Effector CD4-positive, alpha-beta T cell (primary cell): ENCODE measurements at places on chromosomes 6 and 20.

GRCh38 chr6:67560068-67560467 lies 1075.0 kb upstream of the ADGRB3 start:
- no peak for DNase-seq

GRCh38 chr6:73290435-73290834 lies 27.4 kb upstream of the KHDC1 start:
- no peak for DNase-seq

DNA sequence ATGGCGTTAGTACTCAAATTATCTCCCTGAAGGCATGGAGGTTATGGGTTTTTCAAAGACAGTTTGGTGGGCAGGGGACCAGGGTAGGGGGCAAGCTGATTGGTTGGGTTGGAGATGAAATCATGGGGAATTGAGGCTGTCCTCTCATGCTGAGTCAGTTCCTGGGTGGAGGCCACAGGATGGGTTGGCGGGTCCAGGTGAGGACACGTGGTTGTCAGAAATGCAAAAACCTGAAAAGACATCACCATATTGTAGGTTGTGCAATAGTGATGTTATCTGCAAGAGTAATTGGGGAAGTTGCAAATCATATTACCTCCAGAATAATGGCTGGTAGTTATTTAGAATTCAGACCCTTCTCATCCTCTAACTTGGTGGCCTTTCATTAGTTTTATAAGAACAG lies 30.1 kb downstream of the GPX6 start:
- DNase-seq, result no peak

GRCh38 chr20:14761903-14762302 lies 424.5 kb upstream of the FLRT3 start:
- DNase-seq, result no peak

DNA sequence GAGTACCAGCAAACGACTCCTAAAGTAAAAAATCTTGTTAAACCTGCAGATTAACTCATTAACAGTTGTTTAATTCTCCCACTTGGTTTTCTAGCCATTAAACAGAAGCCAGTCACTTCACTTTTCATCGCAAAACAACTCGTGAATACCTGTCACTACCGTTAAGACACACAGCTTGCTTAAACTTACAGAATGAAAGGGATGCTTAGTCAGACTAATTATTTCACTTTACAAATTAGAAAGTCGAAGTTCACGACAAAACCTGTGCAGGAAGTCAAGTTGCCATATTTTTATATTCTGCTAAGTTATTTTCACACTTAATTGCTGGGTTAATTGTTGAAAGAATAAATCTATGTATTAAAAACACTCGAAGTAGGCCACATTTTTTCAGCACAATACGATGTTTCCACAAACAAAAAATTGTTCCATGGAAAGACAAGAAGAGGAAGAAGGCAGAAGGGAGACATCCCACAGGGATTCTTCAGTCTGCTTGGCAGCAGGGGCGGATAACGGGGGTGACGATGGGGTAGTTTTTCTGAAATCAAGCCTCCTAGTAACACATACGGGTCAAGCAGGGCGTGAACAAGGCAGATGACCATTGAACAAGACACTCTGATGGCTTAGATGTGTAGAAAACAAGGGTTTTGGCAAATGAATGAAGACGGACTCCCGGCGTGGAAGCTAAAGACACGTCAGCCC lies 933 bp downstream of the SSR1 start:
- no peak for DNase-seq

DNA sequence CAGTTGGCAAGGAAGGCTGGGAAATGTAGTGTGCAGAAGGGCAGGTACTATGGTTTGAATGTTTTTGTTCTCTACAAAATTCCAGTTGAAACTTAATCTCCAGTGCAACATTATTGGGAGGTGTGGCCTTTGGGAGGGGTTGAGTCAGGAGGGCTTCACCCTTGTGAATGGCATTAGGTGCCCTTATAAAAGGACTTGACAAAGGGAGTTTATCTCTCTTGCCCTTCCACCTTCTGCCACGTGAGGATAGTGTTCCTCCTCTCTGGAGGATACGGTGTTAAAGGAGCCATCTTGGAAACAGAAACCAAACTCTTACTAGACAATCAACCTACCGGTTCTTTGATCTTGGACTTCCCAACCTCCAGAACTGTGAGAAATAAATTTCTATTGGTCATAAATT lies 82.2 kb upstream of the LRFN2 start:
- DNase-seq, result no peak

GRCh38 chr20:13213335-13213734 lies 7.7 kb upstream of the ISM1 start:
- no peak for DNase-seq

- no peak for DNase-seq
Measured at GRCh38 chr6:33716890-33717632, 5.6 kb upstream of the UQCC2 start.

- DNase-seq, result no peak
Measured at GRCh38 chr6:83860782-83861495, 1.4 kb downstream of the CYB5R4 start.

- no peak for DNase-seq
Measured at GRCh38 chr6:139254196-139254595, 37.6 kb downstream of the TXLNB start.

DNA sequence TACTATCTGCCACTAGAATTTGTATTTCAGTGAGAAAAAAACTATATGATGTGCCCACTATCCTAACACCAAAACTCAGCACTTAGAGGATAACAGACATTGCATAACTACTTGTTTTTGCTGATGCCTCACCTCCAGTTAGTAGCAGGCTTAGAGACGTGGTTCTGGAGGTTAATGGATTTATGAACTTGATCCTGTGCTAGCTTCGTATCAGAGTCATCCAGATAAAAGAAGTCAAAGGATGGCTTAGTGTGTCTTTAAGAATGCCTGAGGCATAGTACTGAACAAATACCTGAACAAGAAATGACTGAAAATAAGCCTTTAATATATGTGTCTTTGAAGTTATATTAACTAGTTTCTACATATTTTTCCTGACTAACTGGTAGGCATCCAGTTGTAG lies 414.9 kb upstream of the PTCHD4 start:
- DNase-seq, result no peak

DNA sequence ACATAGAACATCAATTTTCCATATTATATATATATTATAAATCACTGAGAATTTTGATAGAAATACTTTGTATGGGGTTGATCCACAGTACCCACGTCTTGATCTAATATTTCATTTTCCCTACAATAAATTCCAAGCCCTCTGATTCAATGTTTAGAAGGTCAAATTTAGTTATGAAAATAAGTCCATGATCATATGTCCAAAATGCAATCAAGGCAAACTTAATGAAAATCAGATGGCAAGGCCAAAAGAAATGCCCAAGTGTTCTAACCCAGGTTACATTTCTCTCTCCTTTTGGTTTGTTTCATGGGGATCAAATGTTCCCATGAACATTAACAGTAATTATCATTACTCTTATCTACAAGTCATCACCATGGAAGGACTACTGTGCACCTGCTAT lies 203.8 kb downstream of the KIF16B start:
- DNase-seq, result no peak

DNA sequence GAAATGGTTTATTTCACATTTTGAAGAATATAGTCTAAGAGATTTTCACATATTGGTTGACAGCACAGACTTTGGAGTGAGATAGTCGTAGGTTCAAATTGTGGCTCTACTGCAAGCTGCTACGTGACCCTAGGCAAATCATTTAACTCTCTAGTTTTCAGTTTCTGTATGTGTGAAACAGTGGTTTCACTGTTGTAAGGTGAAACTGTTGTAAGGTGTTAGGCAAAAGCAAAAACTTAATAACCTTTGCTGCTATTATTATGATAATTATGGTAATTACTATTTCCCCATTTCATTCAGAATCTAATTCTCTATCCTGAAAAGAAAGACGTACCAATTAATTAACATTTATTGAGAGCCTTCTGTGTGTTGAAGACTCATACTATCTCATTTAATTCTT lies 144.2 kb downstream of the REV3L start:
- DNase-seq, result no peak

GRCh38 chr20:49616154-49617007 lies 48.4 kb upstream of the PTGIS start:
- no peak for DNase-seq

- no peak for DNase-seq
Measured at GRCh38 chr6:92541448-92542060, 877.8 kb downstream of the EPHA7 start.

GRCh38 chr6:52371656-52372191 lies 9.8 kb downstream of the PAQR8 start:
- no peak for DNase-seq

- no peak for DNase-seq
Measured at GRCh38 chr20:13302647-13303450, 81.8 kb downstream of the ISM1 start.

DNA sequence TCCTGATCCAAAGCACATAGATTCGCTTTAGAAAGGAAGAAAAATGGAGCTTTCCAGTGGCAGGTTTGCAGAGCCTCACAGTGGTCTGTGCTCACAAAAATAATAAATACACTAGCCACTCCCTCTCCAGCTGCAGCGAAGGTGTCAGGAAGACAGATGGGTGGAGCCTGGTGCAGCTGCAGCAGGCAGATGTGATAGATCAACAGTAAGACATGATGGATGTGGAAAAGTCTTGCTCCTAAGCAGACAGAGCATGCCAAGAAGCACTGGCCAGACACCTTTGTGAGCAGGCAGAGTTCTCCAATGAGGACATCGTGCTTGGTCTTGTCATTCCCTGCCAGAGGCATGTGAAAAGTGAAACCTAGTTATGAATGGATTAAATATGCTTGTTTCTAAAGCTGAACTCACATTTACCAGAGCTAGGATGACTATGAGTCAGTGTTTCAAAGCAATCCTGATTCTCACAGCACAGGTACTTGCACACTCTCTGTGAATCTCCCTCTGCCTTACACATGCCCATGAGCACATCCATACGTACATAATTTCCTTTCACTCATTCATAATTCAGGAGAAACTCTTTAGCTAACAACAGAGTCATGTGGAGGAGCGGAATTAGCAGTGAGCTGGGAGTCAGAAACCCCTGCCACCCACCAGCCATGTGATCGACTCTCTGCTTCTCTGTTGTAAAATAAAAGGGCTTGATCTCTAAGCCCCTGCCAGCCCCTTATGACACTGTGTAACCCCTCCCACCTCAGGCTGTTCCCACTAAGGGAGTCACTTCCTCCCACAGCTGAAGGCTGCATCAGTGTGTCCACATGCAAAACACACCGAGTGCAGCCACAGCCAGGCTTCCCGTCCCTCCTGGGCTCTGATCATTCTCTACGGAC lies 111.2 kb downstream of the SCML4 start:
- DNase-seq, result no peak

- DNase-seq, result no peak
Measured at GRCh38 chr20:10247440-10247839, 28.8 kb downstream of the SNAP25 start.
